Fibroblast of the aortic adventitia (primary cell): ENCODE measurements at places on chromosomes 4 and X. TPM values are rescaled to one million over a fixed set of nuclear protein-coding genes. Genes with fewer than 3 reads are reported as not detected.

SPANXN3 gene
- total RNA-seq = not detected in 2 replicates

BBS7 gene
- total RNA-seq = 17.8 and 24.3 TPM in 2 replicates

SSX4B gene
- not detected in 2 replicates for total RNA-seq

GRCh38 chr4:25069014-25069413 is 38.3 kb upstream of the LGI2 start:
- no peak for DNase-seq

DNA sequence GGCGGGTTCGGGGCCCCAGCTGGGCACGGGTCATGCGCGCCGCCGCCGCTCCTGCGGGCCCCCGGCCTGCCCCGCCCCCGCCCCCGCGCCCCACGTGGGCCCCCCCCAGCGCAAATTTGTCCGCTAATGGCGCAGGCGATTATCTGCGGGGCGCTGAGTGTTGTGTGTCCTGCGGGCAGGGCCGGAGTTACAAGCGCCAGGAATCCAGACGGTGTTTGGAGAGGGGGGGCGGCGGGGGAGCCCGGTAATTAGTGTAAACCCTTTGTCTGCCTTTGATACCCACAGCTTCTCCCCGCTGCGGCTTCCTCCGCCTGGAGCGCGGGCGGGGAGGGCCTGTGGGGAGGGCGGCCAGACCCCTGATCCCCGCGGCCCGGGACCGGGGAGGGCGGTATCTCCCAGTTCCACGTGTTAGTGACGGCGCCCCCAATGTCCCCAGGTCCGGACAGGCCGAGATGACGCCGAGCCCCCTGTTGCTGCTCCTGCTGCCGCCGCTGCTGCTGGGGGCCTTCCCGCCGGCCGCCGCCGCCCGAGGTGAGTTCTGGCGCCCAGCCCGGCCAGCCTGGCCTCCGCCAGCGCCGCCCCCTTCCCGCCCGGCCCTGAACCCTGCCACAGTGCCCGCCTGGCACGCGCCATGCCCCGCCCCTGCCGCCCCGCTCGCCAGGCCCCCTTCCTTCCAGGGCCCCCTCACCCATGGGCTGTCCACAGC is 761 bp downstream of the FGFRL1 start:
- DNase-seq = no peak

- DNase-seq = peak; percentile 27
These were observed 300.8 kb downstream of the ADGRL3 start for GRCh38 chr4:61500883-61501282.

DNA sequence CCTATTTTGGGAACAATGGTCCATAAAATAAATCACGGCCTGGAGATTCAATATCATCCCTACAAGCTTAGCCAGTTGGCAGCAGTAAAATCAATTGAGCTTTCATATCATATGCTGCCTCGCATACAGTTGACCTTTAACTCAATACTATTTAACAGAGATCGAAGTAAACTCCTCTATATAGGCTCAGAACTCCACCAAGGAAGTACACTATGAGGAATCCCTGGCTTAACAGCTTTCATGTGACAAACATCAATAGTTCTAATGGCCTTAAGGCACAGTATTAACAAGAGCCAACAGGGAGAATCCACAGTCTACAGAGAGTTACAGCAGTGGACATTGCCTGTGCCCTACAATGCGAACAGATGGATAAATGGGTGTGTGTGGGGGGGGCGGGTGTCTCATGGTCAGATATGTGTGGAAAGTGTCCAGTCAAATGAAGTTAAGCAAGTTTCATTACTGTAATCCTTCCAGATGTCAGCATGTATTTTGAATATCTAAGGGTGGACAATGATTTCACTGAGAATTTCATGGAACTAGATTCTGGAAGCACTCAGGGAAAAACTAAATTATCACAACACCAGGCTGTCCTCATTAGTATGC is 98.2 kb upstream of the FAM9B start:
- DNase-seq = no peak

- DNase-seq = peak; percentile 1
These were observed 222.6 kb downstream of the SPIN4 start for GRCh38 chrX:63128509-63128908.

DNA sequence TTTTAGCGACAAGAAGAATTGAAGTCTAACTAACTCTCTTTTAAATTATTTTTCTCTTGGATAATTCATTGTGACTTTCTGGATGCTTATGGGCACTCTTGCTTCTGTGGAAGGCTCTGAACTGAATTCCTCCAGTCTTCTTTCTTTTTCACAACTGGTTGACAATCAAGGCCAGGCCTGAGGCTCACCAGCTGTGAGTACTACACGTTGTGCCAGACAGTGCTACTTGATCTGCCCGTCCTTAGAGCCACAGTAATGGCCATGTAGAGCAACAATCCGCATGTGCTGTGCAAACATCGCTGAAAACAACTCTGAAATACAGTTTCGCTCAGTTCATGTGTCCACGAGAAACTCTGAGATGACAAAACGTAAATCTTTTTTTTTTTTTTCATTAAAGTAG is 1336.3 kb upstream of the AGA start:
- DNase-seq = no peak

DNA sequence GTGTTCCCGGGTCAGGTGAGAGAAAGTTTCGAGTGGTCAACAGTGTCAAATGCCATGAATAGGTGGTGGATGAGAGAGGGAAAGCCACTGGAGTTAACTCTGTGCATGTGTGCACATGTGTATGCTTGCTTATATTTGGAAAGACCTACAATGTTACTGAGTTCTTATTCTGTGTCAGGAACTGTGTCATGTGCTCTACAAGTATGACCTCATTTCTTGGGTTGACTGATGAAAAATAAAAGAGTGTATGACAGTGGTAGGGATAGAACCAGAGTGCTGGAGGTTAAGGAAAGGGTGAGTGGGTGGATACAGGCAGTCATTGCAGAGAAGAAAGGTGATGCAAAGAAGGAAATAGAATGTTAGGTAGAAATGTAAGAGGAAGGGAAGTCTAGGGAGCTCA is 22.1 kb upstream of the DGKK start:
- no peak for DNase-seq

GRCh38 chr4:95162867-95163266 is 385.9 kb downstream of the UNC5C start:
- DNase-seq = no peak

DNA sequence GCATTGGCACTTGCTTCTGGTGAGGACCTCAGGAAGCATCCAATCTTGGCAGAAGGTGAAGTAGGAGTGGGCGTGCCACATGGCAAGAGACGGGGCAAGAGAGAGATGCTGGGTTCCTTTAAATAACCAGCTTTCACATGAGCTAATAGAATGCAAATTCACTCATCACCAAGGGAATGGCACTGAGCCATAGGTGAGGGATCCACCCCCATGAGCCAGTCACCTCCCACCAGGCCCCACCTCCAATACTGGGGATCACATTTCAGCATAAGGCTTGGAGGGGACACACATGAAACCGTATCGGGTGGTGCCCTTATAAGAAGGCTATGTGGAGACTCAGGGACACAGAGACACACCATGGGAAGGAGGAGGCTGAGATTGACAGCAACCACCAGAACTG is 140.0 kb upstream of the MSX1 start:
- no peak for DNase-seq

GRCh38 chr4:90122355-90122748 is 4.8 kb upstream of the CCSER1 start:
- no peak for DNase-seq

GRCh38 chr4:125811892-125812291 is 497.1 kb downstream of the FAT4 start:
- no peak for DNase-seq

DNA sequence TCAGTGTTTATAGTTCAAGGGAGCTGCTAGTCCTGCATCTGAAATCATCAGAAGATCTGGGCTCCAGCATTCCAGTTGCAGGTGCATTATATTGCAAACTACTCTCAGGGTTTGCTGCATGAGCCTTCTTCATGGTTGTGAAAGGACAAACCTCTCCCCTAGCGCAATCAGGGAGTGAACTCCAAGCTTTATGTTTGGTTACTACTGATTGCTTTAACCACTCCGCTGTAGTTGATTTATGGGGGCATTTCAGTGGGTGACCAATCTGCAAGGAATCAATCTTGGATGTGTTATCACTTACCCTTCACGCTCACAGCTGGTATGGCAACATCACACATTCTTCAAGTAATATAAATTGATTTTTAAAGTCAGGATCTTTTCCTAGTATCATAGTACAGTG is 552.1 kb downstream of the SPOCK3 start:
- DNase-seq = no peak
